ACHN (cell line): ENCODE measurements at places on chromosomes 4 and X.

- DNase-seq: no peak
These were observed 347.2 kb downstream of the RPA4 start for GRCh38 chrX:97230948-97231347.

DNA sequence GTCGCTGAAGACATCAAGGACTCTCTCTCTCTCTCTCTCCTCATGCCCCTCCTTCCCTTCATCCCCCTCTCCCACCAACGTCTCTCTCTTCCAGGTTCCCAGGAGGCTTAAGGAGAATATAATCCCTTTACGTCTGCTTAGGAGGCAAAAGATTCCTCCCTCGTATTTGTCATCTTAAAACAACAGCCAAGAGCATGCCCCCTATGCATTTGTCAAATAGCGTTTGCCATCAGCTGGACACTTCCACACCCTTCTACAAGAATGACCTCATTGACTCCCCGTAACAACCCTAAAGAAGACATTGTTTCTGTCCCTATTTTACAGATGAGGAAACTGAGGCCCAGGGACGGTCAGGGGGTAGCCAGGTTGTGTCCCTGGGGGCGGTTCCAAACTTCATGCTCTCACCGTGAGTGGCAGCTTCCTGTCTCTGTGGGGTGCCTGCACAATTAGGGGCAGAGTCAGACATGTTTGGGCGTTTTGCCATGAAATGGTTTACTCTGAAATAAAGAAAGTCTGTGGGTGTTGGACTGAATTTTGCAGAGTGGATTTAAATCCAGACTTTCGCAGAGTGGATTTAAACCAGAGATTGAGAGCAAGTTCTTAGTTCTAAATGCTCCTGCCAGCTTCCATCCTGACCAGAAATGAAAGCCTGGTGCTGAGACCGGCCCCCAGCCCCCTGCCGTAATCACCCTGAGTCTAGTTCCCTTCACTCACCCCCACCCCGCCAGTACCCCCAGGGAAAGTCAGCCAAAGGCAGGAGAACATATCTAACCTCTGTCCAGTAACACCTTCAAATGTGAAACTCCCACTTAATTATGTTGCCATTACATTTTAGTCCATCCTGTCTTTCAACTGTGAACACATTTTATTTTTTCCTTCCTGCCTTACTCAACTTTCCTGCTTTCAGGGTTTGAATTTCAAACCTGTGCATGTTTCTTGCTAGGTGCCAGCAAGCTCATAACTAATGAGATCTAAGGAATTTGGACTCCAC is 44.3 kb upstream of the TBL1X start:
- no peak for DNase-seq

- DNase-seq: no peak
These were observed 49.8 kb downstream of the SMIM31 start for GRCh38 chr4:164803702-164804101.

- no peak for DNase-seq
These were observed 21.9 kb upstream of the ETDC start for GRCh38 chrX:135287266-135287823.

- no peak for DNase-seq
These were observed 196.5 kb downstream of the ARHGAP10 start for GRCh38 chr4:147928400-147928799.

- no peak for DNase-seq
These were observed 2.0 kb downstream of the ANXA3 start for GRCh38 chr4:78553529-78554060.

GRCh38 chr4:153434190-153434589 is 32.0 kb upstream of the TMEM131L start:
- no peak for DNase-seq

DNA sequence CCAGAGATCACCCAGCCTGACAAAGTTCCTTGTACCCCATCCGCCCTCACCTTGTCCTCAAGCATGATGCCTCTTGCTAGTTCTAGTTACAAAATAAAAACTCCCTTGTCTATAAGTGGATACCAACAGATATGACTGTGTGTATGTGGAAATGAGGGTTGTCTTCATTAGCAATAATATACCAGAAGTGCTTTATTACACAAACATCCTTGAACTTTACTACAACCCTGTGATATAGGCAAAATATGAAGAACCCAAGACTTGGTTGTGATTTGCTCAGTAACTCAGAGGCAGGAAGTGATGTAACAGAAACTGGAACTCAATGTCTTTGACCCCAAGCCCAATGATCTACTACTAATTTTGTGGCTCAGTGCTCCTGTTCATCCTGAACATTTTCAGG is 97.6 kb downstream of the AKAP4 start:
- no peak for DNase-seq

- DNase-seq: peak; percentile 15
These were observed 127.5 kb upstream of the RADX start for GRCh38 chrX:106484233-106484632.

GRCh38 chr4:177194906-177195305 is 114.8 kb upstream of the NEIL3 start:
- no peak for DNase-seq

- DNase-seq: peak; percentile 4
These were observed 171.7 kb downstream of the PDGFRA start for GRCh38 chr4:54400802-54401201.

DNA sequence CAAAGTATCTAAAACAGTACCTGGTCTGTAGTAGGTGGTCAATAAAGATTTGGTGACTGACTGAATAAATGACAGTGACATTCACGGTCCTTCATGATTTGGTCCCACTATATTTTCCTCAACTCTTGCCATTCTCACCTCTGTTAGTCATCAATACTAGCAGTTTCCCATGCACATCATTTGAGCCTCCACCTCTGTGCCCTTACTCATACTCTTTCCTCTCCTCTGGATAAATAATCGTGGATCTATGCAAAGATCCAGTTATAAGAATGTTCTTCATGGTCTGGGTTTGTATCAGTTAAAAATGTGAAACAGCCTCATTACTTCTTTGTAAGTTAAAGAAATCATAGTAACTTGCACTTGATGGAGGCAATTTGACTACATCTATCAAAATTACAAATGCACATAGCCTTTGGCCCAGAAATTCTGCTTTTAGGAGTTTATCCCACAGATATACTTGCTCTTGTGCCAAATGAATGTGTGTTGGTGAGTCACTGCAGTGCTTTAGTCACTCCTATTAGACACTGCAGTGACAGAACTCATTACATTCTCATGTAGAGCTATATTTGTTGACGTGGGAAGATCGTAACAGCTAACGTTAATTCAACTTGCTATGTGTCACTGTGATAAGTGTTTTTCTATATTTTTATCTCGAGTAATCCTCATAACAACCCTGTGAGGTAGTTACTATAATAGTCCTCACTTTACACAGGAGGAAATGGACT is 121.9 kb upstream of the SMIM10 start:
- peak; percentile 3 for DNase-seq

DNA sequence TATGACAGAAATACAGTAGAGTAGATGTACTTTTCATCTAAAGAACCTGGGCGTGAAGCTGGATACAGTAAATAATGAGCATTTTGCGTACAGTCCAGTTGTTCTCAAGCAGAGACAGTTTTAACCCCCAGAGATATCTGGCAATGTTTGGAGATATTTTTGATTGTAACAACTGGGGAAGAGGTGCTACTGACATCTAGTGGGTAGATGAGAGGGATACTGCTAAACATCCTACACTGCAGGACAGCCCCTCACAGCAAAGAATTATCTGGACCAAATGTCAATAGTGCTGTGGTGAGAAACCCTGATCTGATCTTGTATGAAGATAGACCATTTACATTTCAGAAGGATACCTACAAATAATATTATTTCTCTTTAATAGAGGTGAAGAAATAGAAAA is 200.2 kb upstream of the FAM47A start:
- no peak for DNase-seq

DNA sequence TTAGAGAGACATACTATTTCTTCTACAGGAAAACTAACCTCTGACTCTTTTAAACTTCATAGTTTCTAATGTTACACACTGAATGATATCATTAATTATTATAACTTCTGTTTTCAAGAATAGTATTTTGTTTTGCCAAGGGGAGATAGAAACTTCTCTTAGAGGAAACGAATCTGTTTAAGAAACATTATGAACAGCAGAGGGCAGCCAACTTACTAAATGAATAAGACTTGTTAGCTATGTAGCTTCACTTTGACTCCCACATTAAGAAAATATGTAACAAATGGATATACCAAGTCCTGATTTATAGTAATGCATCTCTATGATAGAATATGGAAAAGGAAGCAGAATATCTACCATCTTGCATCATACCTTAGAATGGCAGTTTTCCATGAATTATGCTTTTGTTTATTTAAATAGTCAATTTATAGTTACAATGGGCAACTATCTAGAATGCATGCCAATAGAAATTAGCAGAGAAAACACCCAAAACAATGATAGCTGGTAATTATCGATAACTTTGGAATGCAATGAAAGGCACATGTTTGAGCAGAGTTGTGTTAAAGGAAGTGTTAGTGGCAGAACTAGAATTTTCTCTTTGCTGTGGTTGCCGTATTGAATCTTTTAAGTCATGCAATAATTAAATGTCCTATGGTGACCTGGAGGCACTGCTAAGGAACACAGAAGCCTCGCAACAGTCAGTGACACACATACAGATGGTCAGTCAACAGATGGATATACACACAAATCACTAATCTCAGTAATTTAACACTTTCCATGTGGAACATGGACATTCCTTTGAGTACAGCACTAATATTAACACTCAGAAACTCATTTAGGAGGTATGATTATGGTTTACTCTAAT is 105.7 kb upstream of the PDLIM3 start:
- peak; percentile 74 for DNase-seq

- DNase-seq: no peak
These were observed 24.4 kb downstream of the UGT2A3 start for GRCh38 chr4:68927165-68927564.

DNA sequence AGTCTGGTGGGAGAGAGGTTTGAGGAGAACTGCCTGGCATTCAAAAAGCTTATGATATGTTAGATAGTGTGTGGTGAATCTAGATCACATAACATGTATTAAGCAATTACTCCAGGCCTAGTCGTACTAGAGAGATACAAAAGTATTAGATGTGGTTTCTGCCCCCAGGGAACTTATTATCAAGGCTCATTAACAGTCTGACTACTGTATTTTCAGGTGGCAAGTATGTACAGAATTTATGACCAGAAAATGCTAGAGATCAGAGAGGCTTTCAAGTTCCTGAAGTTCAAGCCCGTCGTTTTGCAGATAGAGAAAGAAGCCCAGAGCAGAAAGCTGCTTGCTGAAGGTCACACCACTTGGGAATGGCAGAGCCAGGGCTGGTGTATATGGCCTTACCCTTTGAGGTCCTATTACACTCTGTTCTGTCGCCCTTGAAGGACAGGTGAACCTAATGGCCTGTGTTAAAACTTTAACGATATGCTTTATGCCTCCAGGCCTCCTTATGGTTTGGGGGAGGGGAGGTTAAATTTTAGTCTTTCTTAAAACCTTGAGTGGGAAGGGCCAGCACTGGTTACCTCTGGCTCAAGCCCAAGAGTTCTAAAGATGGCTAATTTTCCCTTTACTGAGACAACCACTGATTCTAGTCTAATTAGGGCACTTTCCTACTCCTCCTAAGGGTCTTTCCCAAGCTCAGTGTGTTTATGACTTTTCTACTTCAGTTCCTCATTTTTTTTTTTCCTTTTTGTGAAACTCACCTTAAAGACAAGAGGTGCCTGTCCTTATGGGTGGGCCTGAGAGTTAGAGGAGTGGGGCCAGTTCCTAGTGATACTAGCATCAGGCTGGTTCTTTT is 19.9 kb downstream of the TMEM164 start:
- no peak for DNase-seq

- DNase-seq: no peak
These were observed 112.3 kb downstream of the ANAPC4 start for GRCh38 chr4:25489253-25489797.

GRCh38 chrX:133374874-133375387 is 40.4 kb downstream of the GPC4 start:
- no peak for DNase-seq

DNA sequence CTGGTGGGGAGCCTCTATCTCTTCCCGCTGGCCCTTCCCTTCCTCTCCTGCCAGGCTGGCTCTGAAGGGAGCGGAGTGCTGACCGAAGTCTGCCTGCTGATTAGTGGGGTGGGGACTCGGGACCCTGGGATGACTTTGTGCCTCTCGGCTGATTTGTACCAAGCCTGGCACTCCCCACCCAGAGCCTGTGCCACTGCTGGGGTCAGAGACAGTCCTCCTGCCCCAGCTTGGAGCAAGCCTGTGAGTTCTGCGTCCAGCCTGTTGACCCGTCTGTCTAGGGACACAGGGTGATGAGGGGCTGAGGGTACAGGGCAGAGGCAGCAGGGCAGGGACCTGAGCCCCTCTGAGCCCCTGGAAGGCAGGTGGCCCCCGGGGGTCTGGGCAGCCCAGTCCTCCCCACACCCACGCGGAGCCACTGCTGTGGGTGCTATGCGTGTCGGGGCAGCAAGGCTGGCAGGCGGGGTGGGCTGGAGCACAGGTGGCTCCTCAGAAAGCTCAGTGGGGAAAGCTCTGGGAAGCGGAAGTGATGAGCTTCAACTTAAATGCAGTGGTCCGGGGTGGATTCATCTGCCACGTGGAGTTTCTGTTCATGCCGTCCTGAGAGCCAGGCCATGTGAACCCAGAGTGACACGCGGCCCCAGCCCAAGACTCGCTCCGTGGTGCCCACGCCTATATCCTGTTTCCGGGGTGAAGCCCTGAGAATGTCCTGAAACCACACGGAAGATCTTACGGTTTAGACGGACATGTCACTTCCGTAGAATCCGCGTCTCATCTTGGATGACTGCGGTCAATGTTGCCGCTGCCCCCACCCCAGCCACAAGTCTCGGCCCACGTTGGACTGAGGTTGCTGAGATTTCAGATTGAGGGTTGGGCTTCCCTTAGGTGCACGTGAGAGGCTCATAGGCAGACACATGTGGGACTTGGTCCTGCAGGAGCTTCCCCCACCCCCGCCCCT is 21.1 kb upstream of the UVSSA start:
- no peak for DNase-seq

- no peak for DNase-seq
These were observed 20.7 kb downstream of the ACE2 start for GRCh38 chrX:15579778-15580747.

GRCh38 chr4:85833302-85833701 is 358.4 kb downstream of the ARHGAP24 start:
- no peak for DNase-seq
